ENCODE measurements at places on chromosomes 7 and 10.

DNA sequence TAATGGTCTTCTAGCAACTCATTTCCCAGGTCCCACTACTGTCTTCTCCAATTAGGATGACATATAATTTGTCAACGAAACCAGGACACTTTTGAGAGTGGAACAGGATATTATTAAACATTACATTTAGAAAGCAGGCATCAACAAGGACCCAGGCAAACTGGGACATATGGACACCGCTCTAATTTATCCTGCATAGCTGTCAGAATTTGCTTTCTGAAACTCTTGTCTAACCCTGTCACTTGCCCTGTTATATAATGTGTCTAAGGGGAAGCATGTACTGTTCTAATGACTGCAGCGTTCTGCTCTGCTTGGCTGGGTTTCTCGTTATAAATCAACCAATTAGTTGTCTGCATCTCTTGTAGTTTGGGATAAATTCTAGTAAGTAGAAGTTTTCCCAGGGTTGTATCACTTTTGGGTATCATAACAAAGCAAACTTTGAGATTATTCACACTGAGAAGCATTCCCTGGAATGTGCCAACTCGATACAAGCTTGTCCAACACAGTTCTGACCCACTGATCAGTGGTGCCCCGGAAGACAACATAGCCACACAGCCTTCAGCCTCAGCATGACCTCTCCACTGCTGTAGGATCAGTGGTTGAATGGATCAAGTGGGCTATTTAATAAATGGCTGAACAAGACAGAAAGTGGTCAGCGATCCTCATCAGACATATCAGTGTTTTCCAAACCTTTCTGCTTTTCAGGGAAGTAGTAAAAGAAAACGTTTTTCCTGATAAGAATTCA is 228.1 kb downstream of the KIF20B start:
- DNase-seq = no peak

GRCh38 chr10:13873196-13873595 is 286.4 kb downstream of the PRPF18 start:
- no peak for DNase-seq

GRCh38 chr7:8228766-8229674 is 32.9 kb downstream of the ICA1 start:
- no peak for DNase-seq

GRCh38 chr10:84696610-84697009 is 368.2 kb downstream of the CCSER2 start:
- DNase-seq = no peak

DNA sequence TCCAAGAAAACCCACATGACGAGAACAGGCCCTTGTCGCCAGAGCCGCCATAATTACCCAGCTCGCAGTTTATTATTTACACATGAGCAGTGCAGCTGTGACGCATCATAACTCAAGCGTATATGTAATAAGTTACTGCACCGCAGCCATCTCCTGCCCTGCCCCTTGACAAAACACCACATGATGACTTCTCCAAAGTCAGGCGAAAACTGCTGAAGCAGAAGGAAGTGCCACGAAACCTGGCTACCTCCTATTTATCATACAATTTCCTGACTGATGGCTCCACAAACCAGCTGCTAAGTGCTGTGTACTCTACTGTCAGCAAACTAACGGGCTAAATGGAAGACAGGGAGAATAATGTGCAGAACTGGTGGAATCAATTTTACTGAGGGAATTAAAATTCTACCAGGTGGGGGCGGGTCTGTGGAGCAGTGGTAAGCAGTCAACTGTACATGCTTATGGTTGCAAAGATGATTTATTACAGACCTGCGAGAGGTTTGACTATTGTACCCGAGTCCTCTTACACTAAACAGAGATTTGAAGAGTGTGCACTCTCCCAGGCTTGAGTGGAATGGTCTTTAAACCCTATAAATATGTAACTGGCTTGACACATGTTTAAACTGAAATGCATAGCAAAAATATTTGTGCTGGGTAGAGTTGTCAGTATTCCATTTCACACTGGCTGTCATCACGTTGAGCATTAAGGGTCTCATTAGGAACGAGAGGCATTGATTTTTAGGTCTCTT is 156.0 kb downstream of the GLI3 start:
- no peak for DNase-seq

- peak; percentile 64 for DNase-seq
These were observed 4.7 kb downstream of the RBM20 start for GRCh38 chr10:110648692-110649346.

GRCh38 chr10:127866276-127867013 is 26.3 kb downstream of the CLRN3 start:
- no peak for DNase-seq

DNA sequence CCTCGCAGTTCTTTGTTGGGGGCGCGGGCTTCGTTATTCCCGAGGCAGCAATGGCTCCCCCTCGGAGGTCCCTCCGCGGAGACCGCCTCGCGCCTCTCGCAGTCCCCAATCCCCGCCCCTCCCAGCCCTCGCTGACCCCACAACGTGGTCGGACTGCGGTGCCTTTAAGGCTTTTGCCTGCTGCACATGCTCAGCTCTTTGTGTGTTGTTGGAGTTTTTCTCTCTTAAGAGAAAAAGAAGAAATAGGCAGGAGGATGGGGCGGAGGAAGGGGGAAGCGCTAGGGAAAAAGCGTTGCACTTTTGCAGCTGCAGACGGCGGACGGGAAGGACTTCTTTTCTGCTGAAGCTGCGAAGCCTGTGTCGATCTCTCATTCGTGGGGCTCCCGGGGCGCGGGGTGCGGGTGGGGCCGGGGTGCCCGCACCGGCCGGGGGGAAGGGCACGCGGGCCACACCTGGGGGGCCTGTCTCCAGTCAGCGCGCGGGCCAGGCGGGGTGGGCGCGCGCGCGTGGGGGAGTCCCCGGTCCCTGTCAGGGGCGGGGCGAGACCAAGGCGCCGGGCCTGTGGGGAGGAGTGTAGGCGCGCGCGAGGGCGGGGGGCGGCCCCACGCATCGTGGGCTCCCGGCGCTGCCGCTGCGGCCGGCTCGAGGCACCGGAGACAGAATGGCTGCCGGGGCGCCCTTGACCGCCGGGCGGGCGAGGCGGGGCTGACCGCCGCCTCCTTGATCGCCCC is 445 bp upstream of the ATRNL1 start:
- DNase-seq = peak; percentile 70

DNA sequence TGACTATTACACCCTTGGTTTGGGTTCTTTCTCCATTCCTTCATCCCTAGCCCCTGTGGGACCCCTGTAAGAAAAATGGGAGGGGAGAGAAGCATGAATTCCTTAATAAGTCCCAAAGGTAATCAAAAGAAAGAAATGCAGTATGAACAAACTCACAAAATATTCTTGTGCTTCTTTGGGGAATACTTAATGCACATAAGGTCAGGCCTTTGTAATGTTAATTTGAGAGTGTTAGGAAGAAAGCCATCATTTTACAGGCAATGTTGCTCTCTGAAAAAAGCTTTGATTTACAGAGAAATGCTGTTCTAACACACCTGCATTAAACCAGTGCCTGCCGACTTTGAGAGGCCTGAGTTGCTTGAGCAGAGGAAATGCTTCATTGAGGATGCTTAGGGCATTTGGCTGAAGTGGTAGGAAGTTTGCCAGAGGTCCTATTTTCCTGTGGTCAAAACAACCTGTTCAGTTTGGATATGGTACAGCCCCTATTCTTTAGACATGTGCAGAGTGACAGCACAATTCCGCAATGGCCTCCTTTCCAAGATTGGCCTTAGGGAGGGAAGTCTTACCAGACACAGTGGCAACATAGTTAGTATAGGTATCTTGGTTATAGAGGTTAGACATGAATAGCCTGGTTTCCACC is 643.4 kb downstream of the AUTS2 start:
- DNase-seq = no peak

GRCh38 chr7:105673367-105674084 is 92.2 kb upstream of the EFCAB10 start:
- DNase-seq = peak; percentile 54

GRCh38 chr10:120387326-120387725 is 69.7 kb upstream of the PLPP4 start:
- DNase-seq = no peak

DNA sequence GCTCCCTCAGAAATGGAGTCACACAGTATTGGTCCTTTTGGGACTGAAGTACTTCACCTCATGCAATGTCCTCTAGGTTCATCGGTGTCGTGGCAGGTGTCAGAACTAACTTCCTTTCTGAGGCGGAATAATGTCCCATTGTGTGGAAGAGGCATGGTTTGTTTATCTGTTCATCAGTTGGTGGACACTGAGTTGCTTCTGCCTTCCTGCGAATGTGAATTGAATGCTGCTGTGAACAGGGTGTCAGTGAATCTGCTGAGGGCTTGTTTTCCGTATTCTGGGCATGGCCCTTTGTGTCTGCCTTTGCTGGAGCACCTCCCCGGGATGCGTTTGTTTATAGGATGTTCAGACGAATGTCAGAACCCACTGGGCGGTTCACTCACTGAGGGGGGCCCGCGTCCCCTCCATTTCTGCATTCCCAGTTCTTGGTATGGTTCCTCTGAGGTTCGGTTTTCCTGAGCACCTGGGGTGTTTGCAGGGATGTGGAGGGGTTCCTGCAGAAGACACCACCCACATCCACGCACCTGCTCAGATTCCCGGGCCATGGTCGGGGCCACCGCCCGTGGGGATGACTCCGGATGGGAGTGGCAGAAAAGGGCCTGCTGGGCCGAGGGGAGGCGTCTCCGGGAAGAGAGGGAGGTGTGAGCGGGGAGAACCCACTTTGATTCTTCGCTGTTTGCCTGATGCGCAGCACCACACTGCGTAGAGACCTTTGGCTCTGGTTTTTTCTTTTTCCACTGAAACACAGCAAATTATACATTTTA is 33.1 kb downstream of the CHST12 start:
- DNase-seq = no peak

- DNase-seq = no peak
These were observed 49.0 kb downstream of the PRR15 start for GRCh38 chr7:29612596-29612995.

GRCh38 chr7:142104550-142105527 is 6.7 kb upstream of the MGAM2 start:
- DNase-seq = peak; percentile 1

- DNase-seq = no peak
These were observed 21.3 kb downstream of the VWA2 start for GRCh38 chr10:114260366-114260765.

DNA sequence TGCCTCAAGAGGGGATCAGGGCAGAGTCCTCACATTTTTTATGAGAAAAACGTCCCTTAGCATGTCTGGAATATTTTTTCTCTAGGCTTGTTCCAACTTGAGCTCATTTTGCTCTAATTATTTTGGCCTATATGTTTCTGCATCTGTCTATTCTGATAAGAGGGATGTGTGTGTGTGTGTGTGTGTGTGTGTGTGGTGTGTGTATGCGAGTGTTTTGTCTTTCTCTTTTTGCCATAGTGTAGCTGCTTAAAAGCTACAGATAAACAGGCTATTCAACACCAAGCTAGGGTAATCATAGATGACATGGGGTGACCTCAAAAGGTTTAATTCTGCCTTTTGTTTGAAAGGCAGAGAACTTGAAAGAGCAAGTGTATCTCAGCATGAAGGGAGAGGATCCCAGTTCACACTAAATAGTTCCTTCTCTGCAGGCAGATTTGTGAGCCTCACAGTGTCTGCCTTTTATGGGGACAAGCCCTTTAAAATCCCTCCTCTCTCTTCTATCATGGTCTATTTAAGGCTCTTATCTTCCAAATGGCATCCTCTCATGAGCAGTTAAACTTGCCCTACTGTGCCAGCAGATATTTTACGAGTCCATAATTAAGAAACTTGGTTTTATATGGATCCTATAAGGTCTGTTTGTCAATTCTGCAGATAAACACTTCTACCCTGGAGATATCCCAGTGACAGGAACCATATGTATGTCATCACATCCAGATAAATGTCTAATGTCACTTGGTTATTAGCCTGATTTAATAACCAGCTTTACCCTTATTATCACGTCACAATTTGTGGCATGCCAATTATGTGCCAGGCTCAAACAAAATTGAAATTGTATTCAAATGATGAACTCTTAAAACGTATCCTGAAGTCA is 202.9 kb upstream of the MTPN start:
- no peak for DNase-seq

- peak; percentile 44 for DNase-seq
These were observed 472.0 kb downstream of the KCNMA1 start for GRCh38 chr10:77165445-77166208.

- DNase-seq = no peak
These were observed 63.6 kb upstream of the FZD8 start for GRCh38 chr10:35705671-35706070.

- DNase-seq = no peak
These were observed 83.1 kb upstream of the HABP2 start for GRCh38 chr10:113469796-113470195.

GRCh38 chr7:102836977-102837376 is 75.8 kb upstream of the LRRC17 start:
- DNase-seq = no peak

GRCh38 chr10:52334595-52334994 is 20.5 kb downstream of the DKK1 start:
- no peak for DNase-seq

GRCh38 chr7:19939746-19940145 is 166.3 kb upstream of the TMEM196 start:
- no peak for DNase-seq

DNA sequence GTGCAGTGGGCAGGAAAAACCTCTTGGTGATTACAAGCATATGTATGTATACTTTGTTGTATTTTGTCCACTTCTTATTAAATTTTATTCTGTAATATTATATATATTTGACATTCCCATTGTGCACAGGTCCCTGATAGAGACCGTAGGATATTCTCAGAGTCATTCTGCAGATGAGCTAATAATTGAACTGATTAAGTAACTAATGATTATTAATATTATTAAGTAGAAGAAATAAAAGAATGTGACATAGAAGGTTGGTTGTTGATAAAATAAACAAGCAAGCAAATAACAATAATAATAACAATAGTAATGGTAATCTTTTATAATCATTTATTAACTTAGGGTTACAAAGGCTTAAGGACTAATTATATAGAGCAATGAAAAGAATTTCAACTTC is 780.6 kb upstream of the ZWINT start:
- no peak for DNase-seq

DNA sequence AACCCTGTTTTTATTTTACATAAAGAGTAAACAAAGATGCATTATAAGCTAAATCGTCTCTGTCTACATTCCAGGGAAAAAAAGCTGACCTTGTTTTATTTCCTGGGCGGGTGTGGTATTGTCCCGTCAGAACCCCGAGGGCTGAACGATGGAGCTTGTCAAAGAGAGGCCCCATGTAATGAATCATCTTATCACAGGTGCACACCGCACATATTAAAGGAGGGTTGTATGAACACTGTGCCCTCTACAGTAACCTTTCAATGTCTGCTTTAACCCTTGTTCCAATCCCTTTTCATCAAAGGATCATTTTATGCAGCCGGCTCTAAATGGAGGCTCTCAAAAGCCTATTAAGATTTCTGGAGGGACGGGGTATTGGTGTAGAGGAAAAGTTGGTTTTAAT is 158.5 kb upstream of the YAE1 start:
- DNase-seq = no peak

GRCh38 chr7:96285579-96285978 is 36.3 kb downstream of the SLC25A13 start:
- no peak for DNase-seq

- DNase-seq = no peak
These were observed 811 bp downstream of the RGS10 start for GRCh38 chr10:119541459-119542356.

DNA sequence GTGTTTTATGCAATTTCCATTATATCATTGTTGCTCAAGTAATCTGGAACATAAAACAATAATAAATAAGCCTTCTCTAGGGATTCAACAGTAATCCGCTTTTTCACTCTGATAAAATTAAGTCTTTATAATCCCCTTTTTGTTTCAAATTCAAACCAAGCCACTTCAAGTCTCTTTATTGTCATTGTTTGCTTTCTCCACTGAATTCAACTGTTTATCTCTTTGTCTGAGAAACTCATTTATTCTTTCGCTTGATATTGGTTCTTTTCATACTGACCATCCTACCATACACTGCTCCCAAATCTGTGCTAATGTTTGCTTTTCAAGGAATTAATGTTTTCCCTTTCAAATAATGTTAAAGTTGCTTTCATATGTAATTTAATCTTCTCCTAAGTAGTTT is 550.4 kb upstream of the PCDH15 start:
- DNase-seq = no peak
